ENCODE measurements at places on chromosomes 4 and X.

GRCh38 chr4:5955856-5956255 is 62.4 kb downstream of the C4orf50 start:
- no peak for DNase-seq

- no peak for DNase-seq
Observed at GRCh38 chr4:184136525-184136924, 81.1 kb downstream of the ENPP6 start.

DNA sequence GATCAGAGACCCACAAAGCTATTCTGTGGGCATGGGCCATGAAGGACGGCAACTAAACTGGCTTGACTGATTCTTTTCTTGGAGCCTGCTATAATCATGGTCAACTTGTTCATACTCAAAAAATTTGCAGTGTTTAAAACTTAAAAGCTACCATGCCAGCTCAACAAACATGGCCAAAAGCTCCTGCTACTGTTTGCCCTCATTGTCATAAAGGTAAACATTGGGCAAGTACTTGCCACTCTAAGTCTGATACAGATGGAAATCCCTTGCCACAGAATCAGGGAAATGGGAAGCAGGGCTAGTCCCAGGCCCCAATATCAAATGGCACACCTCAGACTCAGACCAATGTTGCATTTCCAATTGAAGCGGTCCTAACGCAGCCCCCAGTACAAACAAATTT is 20.4 kb downstream of the UGT2B11 start:
- no peak for DNase-seq

DNA sequence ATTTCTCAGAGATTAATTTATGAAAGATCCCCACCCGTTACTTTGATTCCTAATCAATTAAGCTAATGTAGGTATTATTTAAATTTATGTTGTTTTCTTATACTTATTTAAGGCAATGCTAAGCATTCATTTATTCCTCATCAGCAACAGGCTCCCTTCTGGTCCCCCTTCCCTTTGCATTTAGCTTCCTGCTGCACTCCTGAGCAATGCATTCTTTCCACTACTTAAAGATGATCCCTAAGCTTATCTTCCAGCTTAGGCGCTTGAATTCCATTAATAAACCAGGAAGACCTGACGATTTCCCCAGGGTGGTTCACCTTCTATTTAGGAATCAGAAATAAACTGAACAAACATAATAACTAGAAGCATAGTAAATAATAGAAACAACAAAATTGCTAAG is 1003.1 kb downstream of the FSTL5 start:
- no peak for DNase-seq

GRCh38 chrX:68823413-68824151 is 5.2 kb upstream of the EFNB1 start:
- DNase-seq = no peak

- no peak for DNase-seq
Observed at GRCh38 chrX:42759881-42760280, 18.1 kb downstream of the PPP1R2C start.

DNA sequence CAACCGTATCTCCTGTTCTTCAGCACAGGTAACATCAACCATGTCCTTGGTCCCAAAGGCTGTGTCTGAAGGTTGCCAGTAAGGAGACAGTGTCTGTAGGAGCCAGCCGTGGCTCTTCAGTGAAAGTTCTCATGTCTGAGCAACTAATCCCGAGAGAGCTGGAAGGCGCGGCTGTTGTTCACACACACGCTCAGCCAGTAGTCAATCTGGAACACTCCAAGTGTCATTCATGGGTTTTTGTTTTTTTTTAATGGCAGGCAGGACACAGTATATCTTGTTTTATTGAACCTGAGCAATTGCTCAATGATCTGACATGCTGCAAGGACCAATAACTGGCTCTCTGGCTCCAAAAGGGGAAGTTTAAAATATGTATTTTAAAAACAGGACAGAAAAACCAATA is 48.4 kb upstream of the MAP3K15 start:
- no peak for DNase-seq

DNA sequence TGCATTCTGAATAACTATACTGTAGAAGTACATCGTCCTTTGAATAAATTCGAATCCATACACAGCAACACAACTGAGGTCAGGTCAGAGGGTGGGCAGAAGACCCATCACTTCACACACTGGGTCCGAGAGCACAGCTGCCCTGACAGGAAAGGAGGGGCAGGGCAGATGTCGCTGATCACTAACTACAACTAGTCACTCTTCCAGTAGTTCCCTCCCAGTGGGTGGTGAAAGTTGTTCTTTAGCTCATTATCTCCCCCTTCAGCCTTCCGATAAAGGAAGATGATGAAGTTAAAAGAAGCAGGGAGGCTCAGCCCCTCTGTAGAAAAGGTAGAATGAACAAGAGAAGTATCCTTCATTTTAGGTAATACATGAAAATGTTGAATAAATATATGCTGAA is 278.9 kb downstream of the INPP4B start:
- DNase-seq = peak; percentile 26

GRCh38 chr4:83558059-83558653 is 22.2 kb downstream of the GPAT3 start:
- DNase-seq = no peak

DNA sequence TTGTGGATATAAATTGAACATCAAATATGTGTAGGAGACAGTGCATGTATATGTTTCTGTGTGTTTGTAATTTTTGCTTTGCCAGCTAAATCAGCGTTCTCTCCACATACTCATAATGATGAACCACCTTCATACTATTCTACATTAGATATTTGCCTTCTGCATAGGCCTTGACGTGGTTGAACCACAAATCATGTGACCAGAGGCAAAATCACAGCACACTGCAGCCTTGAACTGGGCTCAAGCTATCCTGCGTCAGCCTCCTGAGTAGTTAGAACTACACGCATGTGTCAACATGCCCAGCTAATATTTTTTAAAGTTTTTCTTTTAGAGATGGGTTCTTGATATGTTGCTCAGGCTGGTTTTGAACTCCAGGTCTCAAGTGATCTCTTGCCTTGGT is 9.5 kb downstream of the UBQLN2 start:
- no peak for DNase-seq
